Renal cortex interstitium (tissue), 15 donors: ENCODE measurements at places on chromosomes 5 and 9.

- no peak for DNase-seq
Measured at GRCh38 chr5:124212934-124213333, 533.5 kb downstream of the ZNF608 start.

GRCh38 chr5:151758430-151759241, at the start of gene ATOX1:
TSS of gene ATOX1 (minus strand) at chr5:151758631. CDS start at chr5:151758551, 80 bp downstream.
- DNase-seq = peak; percentile 90

- DNase-seq = no peak
Measured at GRCh38 chr9:84322828-84323227, 17.7 kb downstream of the SLC28A3 start.

DNA sequence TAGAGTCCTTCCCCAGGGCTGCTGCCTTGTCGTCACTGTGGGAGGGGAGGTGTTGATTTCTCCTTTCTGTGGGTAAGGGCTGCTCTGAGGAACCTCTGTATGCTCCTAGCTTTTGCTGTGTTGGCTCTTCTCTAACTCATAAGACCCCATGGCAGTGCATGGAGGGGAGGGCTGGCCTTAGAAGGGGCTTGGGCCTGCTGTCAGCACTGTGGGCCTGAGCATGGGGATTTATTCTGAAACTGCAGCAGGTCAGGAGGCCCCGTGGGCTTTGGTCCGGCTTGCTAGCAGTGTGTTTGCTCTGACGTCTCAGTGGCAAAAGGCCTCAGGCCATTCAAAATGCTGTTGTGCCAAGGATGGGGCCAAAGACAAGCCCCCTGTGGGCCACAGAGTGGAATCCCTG, 6.8 kb downstream of the FGF18 start:
- DNase-seq = no peak

GRCh38 chr9:100308965-100309564, 43.7 kb downstream of the TEX10 start:
- DNase-seq = no peak

DNA sequence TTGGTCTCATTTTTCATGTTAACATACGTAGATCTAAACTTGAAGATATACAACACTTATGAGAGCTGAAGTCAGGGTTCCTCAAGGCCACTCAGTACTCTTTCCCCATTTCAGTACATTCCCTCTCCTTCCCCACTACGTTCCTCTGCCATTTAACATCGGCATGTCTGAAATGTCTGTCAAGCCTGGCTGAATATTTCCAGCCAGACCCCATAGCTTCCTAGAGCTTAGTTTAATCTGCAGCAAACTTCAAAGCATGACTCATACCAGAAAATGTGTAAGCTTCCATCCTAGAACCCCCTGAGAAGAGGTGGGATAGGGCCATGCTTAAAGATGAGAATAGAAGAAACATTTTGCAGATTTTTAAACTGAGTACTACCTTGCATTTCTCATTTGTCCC, 6.2 kb downstream of the GZMA start:
- DNase-seq = no peak

DNA sequence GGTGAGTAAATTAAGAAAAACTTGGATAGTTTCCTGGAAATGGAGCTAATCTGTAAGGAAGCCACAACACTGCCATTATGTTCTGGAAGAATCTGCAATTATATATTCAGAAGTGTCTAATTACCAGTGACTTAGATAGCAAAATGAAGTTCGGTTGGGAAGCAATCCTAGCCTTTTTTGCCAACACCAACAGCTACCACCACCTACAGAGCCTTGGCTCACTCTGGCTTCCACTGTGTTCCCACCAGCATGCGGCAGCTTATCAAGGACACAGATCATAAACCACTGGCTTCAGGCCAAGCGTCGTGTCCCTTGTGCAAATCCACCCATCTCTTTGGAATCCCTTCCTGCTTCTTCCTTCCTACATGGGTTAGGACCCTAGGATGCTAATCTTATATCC, 118.0 kb upstream of the PCA3 start:
- no peak for DNase-seq

GRCh38 chr5:68378204-68378820, 162.8 kb downstream of the PIK3R1 start:
- DNase-seq = no peak

DNA sequence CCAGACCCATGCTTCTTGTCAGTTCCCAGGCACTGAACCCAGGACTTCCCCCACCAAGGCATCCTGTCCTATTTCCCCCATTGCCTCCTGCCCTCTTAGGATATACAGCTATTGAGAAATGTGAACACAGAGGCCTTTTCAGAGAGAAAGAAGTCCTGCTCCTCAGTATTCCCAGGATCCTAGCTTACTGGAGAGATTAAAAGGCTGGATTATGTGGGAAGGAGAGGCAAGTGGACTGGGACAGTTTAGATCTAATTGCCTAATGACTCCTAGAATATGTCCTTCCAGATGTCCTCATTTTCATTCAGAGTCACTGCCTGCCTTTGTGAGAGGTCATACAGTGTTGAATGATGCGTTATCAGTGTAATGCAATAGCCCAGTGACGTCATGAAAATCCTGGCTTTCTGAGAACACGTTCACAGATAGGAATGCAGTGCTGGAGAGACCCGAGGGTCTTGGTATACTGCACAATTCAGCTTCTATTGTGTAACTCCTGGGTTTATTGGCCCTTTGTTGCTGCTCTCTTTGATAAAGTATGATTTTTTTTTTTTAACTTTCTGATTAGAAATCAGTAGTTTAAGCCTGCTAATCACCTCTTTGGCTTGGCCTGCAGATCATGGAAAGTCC, 26.2 kb downstream of the WWC1 start:
- DNase-seq = peak; percentile 81

DNA sequence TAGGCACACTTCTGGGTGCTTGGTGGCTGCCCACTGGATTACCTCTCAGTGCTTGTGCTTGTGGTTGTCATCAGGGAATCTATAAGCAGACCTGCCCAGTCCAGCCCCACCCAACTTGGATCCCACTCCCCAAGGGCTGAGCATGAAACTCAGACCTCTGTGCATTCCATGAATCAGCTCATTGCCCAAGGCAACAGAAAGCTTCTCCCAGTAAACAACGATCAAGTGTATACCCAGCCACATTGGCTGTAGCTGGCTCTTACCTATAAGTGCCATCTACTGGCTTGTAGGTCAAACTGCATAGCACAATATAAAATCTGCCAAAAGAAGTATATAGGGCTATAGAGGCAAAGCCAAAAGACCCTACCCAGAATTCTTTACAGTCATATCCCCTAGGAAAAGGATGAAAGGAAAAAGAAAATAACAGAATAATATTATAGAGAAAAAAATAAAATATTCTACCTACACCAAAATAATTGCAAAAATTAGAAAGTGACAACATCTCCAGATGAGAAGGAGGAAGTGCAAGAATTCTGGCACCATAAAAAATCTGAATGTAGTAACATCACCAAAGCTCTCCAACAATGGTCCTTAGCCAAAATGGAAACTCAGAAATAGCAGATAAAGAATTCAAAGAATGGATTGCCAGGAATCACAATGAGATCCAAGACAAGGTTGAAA, 321.0 kb upstream of the TRPC7 start:
- DNase-seq = peak; percentile 24

DNA sequence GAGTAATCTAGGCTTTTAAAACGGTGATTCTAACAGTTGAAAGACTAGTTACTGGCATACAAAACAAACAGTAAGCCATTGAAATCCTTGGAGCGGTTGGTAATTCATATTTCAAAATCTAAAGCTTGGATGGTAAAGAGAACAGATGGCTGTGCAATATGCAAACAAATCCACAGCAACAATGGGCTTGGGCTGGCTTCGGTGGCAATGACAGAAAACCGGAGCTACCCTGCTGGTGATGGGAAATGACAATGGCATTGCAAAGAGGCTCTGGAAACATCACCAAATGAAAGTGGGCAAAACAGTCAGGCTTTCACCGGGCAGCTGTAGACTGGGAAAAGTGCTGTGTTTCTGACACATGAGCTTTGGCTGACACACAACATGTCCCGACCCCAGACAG, 42.2 kb downstream of the MED27 start:
- no peak for DNase-seq

- no peak for DNase-seq
Measured at GRCh38 chr9:99713838-99714306, 107.8 kb upstream of the NR4A3 start.

GRCh38 chr5:33180900-33181299, 259.9 kb upstream of the TARS1 start:
- no peak for DNase-seq

DNA sequence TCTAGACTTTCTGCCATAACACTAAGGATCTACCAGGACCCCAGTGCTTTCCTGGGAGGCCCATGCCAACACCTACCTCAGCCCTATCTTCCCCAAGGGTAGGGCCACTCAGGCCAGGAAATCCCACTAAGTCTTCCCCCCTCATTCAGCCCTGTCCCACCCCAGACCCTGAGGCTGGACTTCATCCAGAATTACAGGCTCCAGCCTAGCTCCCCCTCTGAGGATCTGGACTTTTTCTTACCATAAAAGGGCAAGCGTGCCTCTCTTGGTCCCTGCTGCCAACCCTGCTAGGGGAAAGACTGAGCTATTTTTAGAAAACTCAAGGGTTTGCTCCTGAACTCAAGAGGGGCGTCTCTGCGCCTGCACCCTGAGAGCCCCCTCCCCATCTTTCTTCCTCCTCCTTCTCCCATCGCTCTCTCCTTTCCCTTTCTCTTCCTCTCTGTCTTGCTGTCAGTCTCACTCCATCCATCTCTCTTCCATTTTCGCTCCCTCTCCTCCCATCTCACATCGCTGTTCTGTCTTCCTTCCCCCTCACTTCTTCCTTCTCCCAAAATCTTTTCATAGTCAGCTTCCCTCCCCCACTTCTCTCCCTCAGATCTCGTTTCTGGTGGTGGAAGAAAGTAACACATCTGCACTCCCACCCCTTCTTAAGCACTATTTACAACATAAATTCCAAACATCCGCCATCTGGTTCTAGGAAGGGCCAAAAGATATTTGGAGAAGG, 38.1 kb upstream of the IL17B start:
- peak; percentile 75 for DNase-seq
